Suppressor macrophage treated with lipopolysaccharide for 1 hour (primary cell): ENCODE measurements at places on chromosomes 7 and 10.

GRCh38 chr10:100883312-100883821, 29.4 kb upstream of the SLF2 start:
- no peak for DNase-seq

DNA sequence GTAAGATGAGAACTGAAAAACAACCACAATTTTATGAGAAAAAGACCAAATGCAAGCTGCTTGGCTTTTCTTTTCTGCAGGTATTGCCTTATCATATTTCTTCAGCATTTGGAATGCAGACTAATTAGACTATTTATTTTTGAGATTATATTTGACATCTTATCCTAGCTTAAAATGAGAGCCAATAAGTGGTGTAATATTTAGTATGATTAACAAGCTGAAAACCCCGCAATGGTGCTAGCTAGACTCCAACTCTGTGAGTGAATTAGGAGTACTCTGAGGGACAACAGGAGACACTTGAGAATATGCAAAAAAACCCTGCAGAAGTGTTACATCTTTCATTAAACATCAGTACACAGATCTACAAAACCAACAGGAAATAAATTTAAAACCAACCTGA, 180.3 kb upstream of the MEOX2 start:
- no peak for DNase-seq

- DNase-seq = no peak
Observed at GRCh38 chr7:44391171-44391570, 65.8 kb upstream of the CAMK2B start.

DNA sequence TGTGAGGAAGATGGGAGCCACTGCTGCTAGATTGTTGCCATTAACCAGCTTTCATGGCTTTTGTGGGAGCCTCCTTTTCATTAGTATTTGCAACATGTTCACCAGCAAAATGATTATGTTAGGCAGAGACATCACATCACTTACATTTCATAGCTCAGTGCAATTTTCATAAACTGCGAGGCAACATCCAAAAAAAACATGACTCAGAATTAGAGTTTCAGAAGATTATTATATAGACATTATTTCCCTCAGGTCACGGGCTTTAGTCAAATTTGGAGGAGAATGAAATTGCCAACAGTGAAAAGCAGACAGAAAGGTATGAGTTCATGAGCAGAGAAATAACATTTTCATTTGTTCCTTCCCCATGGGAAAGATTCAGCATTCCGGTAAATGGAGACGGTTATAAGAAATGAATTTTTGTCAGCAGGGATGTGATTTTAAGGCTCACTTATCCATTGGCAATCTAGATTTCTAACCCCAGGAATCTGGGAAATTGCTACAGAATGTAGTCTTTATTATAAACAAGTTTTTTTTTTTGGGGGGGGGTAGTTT, 573.2 kb downstream of the AUTS2 start:
- DNase-seq = no peak

GRCh38 chr10:42953684-42954674, 122.9 kb upstream of the RET start:
- DNase-seq = no peak

DNA sequence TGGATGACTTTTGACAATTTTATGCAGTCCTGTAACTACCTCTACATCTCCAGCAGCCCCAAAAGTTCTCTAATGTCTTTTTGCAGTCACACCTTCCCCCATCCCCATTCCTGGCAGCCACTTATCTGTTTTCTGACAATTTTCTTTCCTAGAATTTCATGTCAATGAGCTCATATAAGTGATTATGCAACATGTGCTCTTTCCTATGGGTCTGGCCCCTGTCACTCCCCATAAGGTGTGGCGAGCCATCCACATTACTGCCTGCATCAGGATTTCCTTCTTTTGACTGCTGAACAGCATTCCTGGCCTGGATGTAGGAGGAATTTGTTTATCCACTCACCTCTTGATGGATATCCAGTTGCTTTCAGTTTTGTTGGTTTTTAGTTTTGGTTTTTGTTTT, 146.7 kb upstream of the MGMT start:
- no peak for DNase-seq

DNA sequence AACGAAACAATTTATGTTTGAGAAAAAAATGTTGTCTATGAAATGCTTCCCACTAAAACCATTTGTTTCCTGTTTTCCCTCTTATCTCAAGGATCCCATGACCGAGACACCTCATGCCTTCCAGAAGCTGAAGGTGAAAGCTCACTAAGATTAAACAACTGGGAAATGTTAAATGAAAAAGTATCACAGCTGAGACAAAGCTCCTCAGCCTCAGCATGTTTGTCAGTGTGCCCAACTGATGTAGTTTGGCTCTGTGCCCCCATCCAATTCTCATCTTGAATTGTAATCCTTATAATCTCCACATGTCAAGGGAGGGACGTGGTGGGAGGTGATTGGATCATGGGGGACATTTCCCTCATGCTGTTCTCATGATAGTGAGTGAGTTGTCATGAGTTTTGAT, 327.3 kb downstream of the HTR7 start:
- no peak for DNase-seq

DNA sequence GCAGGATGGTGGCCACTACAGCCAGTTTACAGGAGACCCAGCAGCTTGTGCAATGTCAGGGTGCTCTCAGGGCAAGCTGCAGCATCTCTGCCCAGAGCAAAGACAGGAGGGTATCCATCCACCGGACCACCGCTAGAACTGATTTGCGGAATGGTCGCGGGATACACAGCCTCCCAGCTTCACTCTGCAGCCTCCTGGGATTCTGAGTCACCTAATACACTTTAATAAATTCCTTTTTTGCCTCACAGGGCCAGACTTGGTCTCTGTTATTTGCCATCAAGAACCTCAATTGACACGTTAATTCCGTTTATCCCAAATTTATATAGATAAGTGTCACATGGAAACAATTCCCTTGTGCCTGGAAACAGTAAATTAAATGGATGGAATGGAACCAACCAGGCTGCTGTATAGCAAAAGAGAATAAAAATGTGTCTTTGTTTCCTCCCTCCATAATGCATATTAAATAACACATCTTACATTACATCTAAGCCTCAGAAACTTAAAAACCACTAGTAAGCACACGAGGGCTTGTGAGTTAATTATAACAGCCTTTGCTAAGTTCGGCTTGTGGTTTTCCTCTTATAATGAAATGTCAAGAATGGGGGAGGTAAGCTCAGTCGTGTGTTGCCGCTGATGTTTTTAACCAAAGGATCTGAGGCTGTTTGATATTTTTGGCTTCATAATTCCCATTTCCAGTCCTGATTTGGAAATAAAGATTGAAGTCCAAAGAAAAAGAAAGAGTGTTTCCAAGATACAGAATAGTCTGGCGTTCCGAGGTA, 52.1 kb downstream of the ADRB1 start:
- no peak for DNase-seq

DNA sequence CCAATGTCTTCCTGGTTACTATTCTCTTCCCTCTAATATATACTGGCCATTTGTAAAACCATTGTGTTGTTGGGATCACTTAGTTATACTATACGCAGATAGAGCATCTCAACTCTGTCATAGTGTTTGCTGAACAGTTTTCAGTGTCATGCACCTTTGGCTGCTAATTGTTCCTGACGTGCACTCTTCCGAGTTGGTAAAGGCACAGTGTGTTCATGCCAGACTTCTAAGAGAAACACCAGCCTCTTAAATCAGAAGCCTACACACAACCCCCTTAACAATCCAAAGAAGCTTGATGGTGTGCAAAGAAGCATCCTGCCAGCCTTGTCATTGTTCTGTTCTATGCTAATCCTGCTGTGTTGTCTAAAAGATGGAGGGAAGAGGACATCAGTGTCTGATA, 131.1 kb downstream of the MAPK8 start:
- no peak for DNase-seq

- no peak for DNase-seq
Observed at GRCh38 chr7:105734233-105734632, 142.2 kb downstream of the ATXN7L1 start.

DNA sequence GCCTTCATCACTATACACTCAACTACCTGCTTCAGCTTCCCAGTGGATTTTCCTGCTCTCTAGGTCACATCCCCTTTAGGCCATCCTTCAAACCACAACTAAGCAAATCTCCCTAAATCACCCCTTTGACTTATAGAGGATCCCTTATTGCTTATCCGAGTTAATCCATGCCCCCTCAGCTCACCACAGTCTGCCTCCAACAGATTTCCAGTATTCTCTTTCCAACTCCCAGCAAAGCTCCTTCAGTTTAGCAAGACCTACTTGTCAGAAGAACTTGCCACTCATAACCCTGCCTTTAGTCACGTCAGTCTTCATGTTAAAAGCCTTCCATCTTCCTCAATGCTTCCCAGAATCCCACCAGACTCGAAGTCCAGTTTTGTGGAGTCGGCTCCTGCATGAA, 38.6 kb downstream of the RAPGEF5 start:
- DNase-seq = no peak

DNA sequence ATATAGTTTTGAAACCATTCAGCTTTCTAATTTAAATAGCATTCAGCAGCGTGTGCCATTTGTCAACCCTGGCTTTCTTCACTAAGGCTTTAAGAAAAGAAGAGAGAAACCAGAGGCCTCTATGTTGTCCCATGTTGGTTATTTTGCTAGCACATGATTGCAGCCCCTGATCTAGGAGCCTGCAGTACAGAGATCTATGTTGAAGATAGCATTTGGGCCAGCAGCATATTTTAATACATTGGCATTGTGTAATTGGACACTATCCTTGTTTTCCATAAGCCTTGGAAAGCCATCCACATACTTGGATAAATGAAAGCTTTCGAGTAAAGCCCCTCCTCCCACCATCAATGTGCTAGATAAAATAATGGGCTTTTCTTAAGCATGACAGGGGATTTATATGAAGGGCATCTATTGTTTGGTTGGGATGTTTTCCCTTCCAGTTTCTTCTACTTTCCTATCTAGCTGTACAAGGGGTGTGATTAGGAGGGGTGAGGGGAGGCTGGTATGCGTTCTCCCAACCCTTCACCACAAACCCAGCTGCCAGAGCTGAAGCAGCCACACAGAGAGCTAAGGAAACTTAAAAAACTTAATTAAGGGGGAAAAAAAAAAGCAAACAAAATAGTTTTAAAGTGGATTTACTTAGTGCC, 23.1 kb upstream of the SDHAF3 start:
- DNase-seq = no peak

- no peak for DNase-seq
Observed at GRCh38 chr10:130358981-130359650, 222.9 kb downstream of the GLRX3 start.

DNA sequence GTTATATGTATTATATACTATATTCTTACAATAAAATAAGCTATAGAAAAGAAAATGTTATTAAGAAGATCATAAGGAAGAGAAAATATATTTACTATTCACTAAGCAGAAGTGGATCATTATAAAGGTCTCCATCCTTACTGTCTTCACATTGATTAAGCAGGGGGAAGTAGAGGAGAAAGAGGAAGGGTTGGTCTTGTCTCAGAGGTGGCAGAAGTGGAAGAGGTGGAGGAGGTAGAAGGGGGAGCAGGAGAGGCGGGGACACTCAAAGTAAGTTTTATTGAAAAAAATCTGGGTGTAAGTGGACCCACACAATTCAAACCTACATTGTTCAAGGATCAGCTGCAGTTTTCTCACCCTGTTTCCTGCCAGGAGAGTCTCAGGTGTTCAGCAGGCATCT, 28.9 kb upstream of the ERCC6 start:
- DNase-seq = no peak

DNA sequence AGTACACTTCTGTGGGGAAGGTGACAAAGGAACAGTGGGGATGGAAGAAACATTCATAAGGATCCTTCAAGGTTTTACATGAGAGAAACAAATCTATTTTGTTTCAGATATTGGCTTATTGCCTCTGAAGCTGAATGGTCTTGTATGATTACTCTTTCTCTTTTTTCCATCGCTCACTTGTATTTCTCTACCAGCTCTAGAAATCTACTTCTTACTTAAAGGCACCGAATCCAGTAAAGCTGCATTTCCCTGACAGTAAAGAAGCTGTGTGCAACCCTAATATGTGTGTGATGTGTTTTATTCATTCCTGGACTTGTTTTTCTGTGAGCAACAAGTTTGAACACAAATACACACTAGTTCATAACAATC, 45.2 kb upstream of the NXPH1 start:
- DNase-seq = no peak

GRCh38 chr7:1548438-1548831, 7.6 kb downstream of the TMEM184A start:
- DNase-seq = no peak

GRCh38 chr10:11236234-11236633, 218.6 kb downstream of the CELF2 start:
- DNase-seq = no peak

GRCh38 chr7:29990931-29991330, 1.3 kb upstream of the SCRN1 start:
- DNase-seq = no peak

DNA sequence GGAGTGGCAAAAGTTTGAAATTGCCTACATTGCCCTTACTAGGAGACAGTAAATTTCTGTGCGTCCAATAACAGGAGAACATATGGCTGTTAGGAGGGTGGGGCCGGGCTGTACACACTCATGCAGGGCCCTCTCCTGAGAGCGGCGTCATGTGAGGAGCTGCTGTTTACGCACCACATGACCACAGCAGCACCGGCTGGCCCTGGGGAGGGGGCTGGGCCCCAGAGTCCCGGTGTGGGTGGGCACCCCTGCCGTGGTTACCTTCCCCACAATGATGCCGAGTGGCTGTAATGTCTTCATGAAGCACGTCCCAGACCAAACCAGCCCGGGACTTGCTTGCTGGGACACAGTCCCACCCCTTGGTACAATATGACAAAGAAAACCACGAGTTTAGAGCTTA, 308.7 kb downstream of the DNAJB6 start:
- DNase-seq = no peak

GRCh38 chr7:71868797-71869196, 543.3 kb downstream of the CALN1 start:
- DNase-seq = peak; percentile 78

DNA sequence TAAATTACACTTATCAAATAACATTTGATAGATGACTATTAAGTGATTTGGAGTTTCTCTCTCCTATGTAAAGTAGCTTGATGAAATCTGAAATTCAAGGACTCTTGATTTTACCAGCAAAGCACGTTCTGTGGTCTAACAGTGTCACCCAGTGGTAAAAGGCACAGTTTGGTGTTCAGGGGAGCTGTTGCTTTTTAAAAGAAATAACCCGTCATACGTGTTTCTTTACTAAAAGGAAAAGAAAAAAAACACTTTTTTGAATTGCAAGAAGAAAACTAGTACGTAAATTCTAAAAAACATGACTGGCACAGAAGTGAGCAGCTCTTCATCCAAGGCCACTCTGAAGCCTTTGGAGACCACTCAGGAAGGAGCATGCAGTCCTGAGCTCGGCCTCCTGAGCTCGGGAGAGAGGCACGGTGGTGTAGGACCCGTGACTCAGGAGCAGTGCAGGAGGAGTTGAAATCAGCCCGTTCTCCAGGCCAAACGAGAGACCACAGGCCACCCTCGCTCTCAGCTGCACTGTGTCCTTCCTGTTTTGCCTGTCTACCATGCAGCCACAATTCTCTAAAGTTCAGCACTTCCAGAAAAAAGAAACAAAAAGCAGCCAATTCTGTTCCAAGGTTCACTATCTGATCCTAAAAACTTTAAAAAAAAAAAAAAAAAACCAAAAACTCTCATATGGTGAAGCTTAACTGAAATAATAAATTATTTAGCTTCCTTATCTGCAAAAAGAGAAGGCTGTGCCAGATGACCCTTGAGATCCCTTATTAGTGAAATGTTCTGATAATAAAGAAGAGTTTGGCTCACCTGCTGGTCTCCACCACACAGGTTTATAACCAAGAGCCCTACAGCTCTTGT, 212.6 kb upstream of the FRMD4A start:
- DNase-seq = peak; percentile 61
